ENCODE measurements at places on chromosomes 13 and 19.

DNA sequence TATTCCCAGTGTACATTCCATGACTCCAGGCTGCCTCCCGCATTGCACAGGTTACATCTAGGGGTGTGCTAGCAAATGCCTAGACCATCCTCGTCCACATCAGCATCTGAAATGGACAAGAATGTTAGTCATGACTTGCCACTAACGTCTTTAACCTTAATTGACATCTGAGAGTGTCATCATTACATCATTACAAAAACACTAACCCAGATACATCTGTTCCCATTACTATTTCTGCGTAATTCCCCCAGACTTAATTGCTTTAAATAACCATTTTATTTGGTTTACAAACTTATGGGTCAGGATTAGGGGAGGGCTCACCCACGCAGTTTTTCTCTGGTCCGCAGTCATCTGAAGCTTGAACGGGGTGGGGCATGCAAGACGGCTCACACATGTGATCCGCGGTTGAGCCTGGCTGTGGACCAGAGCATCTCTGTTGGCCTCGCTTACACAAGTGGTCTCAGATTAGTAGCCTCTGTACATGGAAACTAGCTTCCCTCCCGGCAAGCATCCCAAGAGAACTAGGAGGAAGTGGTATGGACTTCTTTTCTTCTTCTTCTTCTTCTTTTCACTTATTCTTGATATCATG, 15.9 kb downstream of the KL start:
- DNase-seq = no peak

- DNase-seq = no peak
Observed at GRCh38 chr13:62760724-62761123, 1345.1 kb upstream of the PCDH20 start.

DNA sequence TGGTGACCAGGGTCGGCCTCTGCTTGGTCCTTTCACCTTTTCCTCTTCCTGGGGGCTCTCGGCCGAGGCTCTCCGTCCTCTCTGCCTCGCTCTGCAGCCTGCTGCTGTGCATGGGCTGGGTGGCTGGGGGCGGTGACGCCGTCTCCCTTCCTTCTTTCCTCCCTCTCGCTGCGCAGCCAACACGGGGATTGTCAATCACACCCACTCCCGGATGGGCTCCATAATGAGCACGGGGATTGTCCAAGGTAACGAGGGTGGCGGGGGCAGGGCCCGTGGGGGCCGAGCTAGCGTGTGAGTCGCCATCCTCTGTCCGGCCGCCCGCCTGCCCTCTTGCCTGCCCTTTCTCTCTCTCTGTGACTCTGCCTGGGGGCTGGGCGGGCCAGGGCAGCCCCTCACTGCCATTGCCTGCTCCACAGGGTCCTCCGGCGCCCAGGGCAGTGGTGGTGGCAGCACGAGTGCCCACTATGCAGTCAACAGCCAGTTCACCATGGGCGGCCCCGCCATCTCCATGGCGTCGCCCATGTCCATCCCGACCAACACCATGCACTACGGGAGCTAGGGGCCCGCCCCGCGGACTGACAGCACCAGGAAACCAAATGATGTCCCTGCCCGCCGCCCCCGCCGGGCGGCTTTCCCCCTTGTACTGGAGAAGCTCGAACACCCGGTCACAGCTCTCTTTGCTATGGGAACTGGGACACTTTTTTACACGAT, 7.1 kb downstream of the YIPF2 start:
- no peak for DNase-seq

- no peak for DNase-seq
Observed at GRCh38 chr13:73778242-73778864, 355.9 kb downstream of the KLF12 start.

DNA sequence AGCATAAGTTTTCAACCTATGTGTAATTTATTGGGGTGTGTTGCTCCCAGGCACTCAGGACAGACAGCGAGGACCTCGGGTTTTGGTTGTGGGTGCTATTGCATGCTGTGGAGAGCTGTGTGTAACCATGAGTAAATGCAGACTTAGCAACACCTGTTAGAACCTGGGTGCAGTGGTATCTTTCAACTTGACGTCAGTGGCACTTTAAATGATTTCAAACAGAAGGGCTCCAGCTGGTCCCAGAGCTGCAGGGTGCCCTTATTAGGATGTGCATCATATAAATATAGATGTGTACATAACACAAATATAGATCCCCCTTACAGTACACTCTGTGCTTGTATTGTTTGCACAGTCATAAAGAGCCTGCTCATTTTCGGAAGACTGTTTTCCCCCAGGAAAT, 228.3 kb upstream of the IRS2 start:
- DNase-seq = no peak

GRCh38 chr19:12649941-12650340, 16.6 kb downstream of the MAN2B1 start:
- no peak for DNase-seq

DNA sequence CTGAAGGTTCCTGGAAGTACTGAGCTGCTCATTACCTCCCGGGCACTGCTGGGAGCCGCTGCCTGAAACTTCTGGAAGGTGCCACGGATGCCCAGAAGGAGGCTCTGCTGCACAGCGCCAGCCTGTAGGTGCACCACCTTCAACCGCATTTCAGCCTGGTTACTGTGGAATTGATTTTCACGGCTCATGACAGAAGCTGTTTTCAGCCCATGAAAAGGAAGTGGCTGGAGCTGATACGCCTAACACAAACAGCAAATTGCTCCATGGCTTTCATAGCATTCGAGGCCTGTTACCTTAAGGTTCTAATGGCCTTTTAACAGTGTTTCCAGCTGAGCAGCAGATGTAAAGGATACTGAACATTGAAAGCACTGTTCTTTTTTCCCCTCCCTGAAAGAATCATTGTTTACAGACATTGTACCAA, 22.0 kb downstream of the GPC6 start:
- DNase-seq = no peak

DNA sequence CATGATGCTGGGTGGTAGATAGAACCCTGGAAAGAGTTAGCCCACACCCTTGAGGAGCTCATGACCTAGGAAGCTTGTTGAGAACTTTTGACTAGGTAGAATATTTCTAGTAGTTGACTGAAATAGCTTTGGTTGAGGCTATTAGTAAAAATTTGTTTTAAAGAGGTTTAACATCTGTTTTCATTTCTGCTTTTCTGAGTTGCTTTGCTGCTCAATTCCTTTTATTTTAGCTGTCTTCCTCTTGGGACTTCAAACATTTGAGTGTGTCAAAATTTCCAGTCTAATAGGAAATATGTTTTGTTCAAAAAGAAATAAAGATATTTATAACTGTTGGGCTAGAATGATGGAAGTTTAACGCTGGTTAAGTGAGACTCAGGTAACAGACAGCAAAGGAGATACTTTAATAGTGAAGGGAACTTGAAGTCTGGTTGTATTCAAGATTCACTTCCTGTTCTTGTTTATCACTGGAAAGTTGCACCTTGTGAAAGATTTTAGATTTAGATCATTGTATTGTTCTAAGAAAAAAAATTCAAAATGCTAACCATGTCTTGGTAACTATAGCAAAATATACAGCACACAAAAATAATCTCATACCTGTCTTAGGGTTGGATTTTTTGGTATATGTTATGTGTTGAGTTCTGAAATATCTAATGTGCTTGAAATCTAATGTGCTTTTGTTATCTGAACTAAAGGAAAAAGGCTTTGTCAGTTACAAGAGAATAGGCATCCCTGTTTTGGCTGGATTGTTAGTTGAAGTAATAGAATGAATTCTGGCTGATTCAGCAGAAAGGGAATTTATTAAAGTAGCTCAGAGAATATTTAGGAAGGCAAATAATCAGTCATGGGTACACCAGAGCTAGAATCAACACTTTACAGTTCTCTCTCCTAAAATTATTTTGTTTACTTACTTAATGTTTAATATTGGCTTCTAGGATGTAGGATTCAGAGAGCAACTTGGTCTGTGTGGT, 24.4 kb upstream of the GPR18 start:
- DNase-seq = no peak

- no peak for DNase-seq
Observed at GRCh38 chr13:81990652-81991051, 1649.7 kb upstream of the SPRY2 start.

- no peak for DNase-seq
Observed at GRCh38 chr13:46572752-46573431, 19.9 kb downstream of the LRCH1 start.

DNA sequence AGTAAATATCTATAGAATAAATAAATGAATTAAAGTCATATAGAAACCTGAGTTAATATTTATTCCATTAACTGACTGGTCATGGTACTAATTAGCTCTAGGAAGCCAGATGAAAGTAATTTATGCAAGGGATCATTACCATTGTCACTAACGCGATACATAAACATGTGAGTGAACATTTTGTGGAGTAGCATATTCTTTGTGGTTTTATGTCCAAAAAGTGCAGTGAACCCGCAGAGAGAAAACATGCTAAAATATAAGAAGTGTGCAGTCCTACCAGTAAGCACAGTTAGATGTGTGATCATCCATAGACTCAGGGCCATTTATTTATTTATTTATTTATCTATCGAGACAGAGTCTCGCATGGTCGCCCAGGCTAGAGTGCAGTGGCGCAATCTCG, 1.6 kb downstream of the GPR183 start:
- DNase-seq = no peak

DNA sequence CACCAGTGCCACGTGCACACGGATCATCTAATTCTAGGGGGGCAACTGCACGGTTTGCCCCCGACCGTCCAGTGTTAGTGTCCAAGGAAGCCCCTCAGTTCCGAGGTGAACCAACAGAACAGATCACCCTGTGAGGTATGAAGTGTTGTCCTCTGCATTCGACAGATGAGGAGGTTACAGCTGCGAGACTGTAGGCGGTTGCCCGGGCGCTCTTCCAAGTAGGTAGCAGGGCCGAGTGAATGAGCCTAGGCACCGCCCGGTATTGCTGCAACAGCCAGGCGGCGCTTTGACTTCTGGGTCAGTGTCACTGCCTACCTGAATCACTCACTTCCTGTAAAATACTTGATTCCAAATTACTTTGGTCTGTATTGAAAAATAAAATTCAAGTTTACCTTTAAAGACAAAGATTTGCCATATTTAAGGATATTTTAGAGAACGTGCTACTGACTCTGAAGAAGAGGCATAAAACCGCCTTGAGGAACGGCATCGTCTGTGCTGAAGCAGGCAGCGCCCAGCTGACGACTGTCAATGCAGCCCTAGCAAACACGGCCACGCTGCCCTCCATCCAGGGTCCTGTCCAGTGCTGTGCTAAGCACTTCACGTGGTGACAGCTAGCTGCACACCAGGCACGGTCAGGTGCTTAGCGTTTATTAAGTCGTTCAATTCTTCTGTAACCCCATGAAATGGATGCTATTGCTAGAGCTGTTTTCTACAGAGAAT, 19.3 kb upstream of the RASA3 start:
- no peak for DNase-seq

DNA sequence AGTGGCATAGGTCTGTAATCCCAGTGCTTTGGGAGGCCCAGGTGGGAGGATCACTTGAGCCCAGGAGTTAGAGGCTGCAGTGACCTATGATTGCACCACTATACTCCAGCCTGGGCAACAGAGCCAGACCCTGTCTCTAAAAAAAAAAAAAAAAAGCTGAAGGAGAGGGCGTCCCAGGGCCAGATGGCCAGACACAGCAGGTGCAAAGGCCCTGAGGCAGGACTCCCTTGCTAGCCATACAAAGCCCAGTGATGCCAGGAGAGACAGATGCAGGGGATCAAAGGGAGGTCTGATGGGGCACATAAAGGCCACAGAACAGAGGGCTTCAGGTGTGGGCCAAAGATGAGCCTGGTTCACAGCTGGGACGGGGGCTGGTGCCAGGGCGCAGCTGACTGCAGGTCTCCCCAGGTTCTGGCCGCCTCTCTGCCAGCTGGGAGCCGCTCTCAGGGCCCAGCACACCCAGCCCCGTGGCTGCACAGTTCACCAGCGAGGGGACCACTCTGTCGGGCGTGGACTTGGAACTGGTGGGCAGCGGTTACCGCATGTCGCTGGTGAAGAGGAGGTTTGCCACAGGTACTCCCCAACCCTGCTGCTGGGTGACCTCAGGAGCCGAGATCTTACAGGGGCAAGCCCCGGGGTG, 7.5 kb upstream of the B3GNT3 start:
- no peak for DNase-seq

- DNase-seq = no peak
Observed at GRCh38 chr13:107644136-107644535, 571.2 kb downstream of the LIG4 start.

DNA sequence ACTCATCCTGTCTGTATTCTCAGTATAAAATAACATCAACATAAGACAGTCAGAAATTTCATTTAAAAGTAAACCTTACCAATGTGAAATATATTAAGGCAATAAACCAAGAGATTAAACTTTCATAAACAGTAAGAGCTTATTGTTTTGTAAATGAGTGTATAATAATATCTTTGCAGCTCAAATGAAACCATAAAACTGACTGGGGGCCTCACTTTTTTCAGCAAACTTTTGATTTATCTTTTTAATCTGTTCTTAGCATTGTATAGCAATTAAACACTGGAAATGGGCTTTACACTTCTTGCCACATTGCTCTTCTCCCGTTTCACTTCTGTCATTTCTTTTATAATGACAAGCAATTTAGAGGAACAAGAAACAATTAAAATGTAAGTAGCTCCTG, 580.3 kb downstream of the GPC6 start:
- no peak for DNase-seq

DNA sequence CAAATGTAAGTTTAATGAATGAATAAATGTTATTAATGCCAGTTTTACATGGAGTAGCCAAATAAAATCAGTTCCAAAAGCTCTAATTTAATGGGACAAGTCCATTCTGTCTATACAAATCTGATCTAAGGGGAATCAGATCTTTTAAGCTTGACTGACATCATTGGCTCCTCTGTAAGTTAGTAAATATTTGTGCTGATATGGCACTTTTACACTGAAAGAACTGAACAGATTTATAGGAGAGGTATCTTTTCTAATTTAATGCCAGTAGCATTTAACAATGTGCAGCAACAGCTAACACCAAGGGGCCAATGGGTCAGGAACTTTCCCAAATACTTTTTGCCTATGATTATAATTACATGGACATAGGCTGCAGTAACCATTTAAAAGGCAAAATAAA, 832.3 kb downstream of the PCDH17 start:
- DNase-seq = no peak

DNA sequence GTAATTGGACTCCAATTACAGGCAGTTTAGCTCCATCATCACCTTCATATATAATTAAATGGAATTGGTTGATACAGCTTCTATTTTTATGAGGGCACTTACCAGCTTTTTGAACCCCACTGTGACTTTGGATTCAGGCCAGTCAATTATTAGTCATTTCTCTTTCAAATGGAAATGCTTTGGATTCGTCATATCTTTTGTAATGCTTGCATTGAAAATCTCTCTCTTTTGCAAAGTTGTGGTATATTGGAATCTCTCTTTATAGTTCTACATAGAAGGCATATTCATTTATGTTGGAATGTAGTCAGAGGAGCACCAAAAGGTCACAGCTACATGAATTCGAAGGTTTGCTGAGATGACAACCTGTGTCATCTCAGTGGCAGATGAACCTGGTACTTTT, 1074.3 kb upstream of the SLC10A2 start:
- no peak for DNase-seq

Measured in T-helper 22 cell (primary cell).